Right lung (tissue), 10 donors: ENCODE measurements at places on chromosomes 2 and 18. TPM values are rescaled to one million over a fixed set of nuclear protein-coding genes. Genes with fewer than 3 reads are reported as not detected.

DNA sequence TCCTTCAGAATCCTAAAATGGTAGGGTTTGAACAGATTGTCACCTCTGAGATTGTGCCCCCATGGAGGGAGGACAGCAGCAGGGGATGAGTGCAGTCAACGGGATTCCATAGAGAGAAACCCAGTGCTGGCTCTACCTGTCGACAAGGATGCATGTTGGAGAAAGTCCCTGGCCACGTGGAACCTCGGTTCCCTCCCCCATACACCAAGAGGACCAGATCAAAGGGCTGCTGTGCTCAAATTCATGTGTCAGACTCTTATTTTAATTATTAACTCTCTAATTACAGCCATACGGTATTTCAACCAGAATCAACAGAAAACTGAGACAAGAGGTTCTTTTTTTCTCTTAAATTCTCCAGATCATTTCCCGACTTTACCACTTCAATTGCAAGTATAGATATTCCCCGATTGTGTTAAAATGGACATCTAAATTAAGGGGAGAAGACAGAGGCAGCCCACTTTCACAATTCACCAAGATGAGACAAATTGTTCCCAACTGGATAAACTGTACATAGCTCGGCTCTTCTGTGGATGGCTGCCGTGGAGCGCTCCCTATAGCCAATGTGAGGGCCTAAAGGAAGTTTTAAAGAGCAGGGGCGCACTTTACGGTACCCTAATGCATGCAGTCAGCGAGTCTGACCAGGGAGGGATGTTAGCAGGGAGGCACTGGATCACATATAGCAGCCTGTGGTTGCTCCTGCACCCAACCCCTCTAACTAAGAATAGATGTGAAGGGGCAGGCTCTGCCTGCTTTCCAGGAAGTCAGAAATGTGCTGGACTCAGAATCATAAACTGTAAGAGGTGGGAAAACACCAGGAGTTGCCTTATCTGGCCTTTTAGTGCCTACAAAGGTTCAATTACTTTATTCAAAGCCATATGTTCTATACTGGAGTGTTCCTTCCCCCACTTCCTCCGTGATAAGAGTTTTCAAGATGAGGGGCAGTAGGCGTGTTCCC is 123.1 kb downstream of the CACNB4 start:
- no peak for DNase-seq

DNA sequence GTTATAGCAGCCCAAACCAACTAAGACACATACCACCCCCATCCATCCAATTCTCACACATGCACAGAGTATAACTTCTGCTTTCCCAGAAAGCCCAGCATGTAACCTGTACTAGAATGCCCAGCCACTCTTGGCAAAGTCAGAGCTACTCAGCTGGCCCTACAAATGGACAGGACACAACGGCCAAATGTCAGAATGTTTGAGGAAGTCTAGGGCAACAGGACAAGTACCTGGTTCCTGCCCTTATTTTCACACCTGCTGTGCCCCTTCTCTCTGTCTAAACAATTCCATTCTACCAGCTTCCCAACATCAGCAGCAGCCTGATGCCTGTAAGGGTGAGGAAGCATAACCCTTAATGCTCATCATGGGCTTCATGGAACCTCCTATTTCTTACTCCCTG is 15.1 kb upstream of the BZW1 start:
- no peak for DNase-seq

The AGXT gene
- polyA plus RNA-seq: 0.18 TPM

GRCh38 chr18:70981400-70982140 is 692.7 kb downstream of the SOCS6 start:
- no peak for DNase-seq

The CPS1 gene
- polyA plus RNA-seq: 6.7 TPM

- DNase-seq: no peak
These were observed 3.2 kb upstream of the MPP4 start for GRCh38 chr2:201701646-201702045.

- DNase-seq: no peak
These were observed 1014.3 kb upstream of the CDH2 start for GRCh38 chr18:29191263-29191662.

- DNase-seq: no peak
These were observed 28.4 kb downstream of the CNRIP1 start for GRCh38 chr2:68291314-68291713.
